ENCODE measurements at places on chromosomes 5 and 9.

DNA sequence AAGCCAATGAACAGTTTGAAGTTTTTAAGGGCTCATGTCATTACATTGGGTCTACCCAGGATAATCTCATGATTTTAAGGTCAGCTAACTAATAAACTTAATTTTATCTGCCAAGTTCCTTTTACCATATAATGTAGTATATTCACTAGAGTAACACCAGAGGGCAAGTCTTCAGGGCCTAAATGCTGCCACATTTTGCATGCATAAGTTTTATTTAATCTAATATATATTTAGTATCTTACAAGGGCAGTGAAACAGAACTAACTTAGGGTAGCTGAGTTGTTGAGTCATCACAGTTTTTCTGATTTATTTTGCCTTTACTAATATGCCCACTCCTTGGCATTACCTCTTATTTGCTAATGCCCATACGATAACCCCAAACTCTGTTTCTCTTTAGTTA lies 8.1 kb upstream of the APC start:
- peaks cover 5% of the 10 kb centered on the region for H3K4me1 ChIP-seq
- H3K27me3 ChIP-seq, result no peaks in the 10 kb centered on the region
- H3K4me3 ChIP-seq, result no peak overlapping the region
- H3K36me3 ChIP-seq, result no peaks in the 10 kb centered on the region

DNA sequence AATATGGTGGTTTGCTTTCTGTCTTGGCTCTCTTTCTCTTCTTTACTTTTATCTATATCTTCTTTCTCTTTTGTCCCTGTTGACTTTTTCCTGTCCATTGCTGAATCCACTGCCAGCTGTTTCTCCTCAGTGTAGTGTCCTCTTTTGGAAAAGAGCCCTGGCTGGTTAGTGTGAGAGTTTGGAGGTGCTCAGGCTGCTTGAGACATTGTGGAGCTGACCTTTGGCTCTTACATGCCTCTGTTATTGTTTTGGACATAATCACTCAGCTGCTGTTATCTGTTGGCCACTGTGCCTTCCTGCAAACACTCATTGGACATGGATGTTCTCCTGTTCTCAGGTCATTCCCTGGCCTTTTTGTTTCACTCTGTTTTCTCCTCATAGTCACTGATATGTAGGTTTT lies 295.4 kb upstream of the RIOK2 start:
- no peaks in the 10 kb centered on the region for H3K4me1 ChIP-seq
- no peaks in the 10 kb centered on the region for H3K36me3 ChIP-seq
- DNase-seq, result no peak
- no peaks in the 10 kb centered on the region for H3K27me3 ChIP-seq
- no peak overlapping the region for H3K4me3 ChIP-seq
- H3K27ac ChIP-seq, result no peak overlapping the region

GRCh38 chr5:146034127-146034526 lies 71.2 kb downstream of the PLAC8L1 start:
- DNase-seq, result no peak
- H3K4me1 ChIP-seq, result no peaks in the 10 kb centered on the region
- no peaks in the 10 kb centered on the region for H3K36me3 ChIP-seq
- H3K27ac ChIP-seq, result no peak overlapping the region

DNA sequence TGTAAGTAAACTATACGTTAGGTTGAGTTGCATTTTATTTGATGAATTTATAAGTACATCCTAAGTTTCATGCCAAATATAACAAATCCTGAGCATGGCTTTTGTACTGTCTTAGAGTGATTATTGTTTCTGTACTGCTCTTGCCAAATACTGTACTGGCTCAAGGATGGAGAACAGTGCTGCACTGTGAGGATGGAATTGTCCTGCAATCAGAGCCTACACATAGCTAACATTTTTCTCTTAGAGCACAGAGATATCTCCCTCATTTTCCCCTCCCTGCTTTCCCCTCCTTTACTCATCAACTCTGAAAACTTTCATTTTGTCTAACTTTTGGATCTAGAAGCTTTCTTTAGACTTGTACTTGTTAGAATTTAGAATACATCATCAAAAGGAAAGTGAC lies 28.3 kb downstream of the LRRC70 start:
- H3K27ac ChIP-seq, result no peak overlapping the region
- no peaks in the 10 kb centered on the region for H3K27me3 ChIP-seq
- DNase-seq, result no peak
- H3K36me3 ChIP-seq, result peaks cover 4% of the 10 kb centered on the region

DNA sequence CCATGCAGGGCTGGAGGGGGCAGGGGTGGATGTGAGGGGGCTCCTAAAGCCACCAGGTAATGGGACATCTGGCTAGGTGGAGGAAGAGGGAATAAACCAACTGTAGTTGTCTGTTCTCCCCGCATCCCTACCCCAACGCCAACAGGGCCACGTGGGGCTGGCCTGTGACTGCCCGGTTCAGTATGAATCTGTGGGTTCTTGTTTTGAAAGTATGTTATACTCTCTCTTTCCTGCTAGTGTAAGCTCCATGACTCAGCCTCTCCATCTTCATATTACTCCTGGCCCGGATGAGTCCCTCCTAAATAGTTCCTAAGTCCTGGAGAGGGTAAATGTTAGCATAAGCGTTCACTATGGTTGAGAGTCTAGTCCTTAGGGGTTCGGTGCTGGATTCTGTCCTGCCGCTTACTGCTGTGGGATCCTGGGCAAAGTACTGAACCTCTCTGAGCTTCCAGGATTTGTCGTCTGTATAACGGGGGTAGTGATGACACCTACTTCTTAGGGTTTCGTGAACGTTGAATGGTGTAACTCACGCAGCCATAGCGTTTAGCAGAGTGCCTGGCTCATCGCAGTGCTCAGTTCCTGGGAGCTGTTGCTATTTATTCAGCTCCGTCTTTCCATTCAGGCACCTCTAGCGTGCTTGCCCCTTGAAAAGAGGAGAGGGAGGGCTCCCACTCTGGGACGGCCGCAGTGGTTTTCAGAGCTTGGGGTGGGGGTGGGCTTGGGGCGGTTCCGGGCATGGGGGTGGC lies 28.8 kb downstream of the LHX2 start:
- no peak for DNase-seq
- H3K4me3 ChIP-seq, result peak overlapping the region; percentile 57
- H3K27me3 ChIP-seq, result peaks cover 24% of the 10 kb centered on the region
- H3K36me3 ChIP-seq, result no peaks in the 10 kb centered on the region

GRCh38 chr9:114310471-114311450 lies 12.1 kb upstream of the ORM1 start:
- no peaks in the 10 kb centered on the region for H3K36me3 ChIP-seq

- no peak overlapping the region for H3K4me3 ChIP-seq
- peaks cover 37% of the 10 kb centered on the region for H3K4me1 ChIP-seq
- H3K36me3 ChIP-seq, result peaks cover 3% of the 10 kb centered on the region
- H3K27me3 ChIP-seq, result no peaks in the 10 kb centered on the region
- no peak overlapping the region for H3K27ac ChIP-seq
- no peak for DNase-seq
These were observed 6.6 kb downstream of the GADD45G start for GRCh38 chr9:89611425-89611824.

DNA sequence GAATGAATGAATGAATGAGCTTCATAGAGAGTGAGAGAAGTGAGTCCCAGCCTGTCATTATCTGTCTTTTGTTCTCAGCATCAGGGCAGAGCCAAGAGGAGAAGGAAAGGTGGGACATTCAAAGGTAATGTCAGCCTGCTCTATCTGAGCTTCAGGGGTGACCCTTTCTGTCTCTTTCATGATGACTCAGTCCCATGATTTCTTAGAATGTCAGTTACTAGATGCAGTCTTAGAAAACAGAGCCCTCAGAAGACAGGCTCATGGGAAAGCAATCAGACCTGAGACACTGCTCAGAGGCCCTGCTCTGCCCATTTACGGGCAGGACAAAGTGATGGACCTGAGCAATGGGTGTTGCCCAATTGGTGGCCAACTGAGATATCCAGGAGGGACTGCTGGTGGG lies 1.1 kb downstream of the SPATA31D1 start:
- H3K4me1 ChIP-seq, result no peaks in the 10 kb centered on the region
- H3K4me3 ChIP-seq, result no peak overlapping the region
- DNase-seq, result no peak
- H3K27ac ChIP-seq, result no peak overlapping the region
- no peaks in the 10 kb centered on the region for H3K36me3 ChIP-seq
- H3K27me3 ChIP-seq, result no peaks in the 10 kb centered on the region

DNA sequence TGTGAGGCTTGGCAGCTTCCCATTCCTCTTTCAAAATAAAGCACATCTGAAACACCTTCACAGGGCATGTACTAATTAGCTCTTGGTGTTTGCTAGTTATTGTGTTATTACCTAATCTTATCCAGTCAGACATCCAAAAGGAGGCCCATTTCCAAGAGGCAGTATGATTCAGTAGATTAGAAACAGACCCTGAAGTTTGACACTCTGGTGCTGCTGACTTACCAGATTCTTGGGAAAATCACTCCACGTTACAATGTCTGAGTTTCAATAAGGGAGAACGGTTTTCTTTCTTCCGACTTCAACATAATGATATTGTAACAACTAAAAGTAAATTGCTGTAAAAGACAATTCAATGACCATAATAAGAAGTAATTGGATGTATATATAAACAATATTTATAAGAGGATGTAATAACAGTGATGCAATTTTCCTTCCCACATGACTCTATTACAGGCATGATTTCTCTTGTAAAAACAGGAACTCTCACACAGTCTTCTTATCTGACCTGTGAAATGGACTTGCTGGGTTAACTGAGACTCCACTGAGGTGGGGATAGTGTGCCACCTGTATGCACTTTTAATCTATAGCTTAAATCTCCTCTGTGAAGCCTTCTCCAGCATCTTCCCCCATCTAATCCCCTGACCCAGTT lies 181.3 kb upstream of the ELL2 start:
- no peak overlapping the region for H3K27ac ChIP-seq
- DNase-seq, result no peak

GRCh38 chr9:88803546-88804253 lies 187.6 kb upstream of the S1PR3 start:
- no peaks in the 10 kb centered on the region for H3K36me3 ChIP-seq
- H3K27ac ChIP-seq, result no peak overlapping the region
- no peak for DNase-seq
- no peaks in the 10 kb centered on the region for H3K27me3 ChIP-seq
- H3K4me1 ChIP-seq, result no peaks in the 10 kb centered on the region

DNA sequence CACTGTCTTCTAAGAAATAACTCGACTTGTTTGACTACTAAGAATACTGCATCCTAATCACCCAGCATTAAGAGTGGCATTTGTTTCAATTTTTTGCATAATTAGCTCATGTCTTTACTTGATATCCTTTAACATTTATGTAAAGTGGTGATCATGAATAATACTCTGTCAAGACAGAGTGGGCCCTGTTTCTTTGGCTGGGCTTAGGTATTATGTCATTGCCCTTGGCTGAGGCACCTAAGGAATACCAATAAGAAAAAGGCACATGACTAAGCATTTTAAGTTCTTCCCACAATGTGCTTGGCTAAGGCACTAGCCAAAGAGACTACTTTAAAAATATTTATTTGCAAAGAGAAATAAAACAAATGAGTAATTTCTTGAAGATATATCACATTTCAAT lies 308.1 kb downstream of the CTNND2 start:
- H3K36me3 ChIP-seq, result no peaks in the 10 kb centered on the region
- H3K27ac ChIP-seq, result no peak overlapping the region
- H3K27me3 ChIP-seq, result no peaks in the 10 kb centered on the region
- no peak for DNase-seq

- DNase-seq, result no peak
- no peaks in the 10 kb centered on the region for H3K36me3 ChIP-seq
- no peak overlapping the region for H3K4me3 ChIP-seq
- no peak overlapping the region for H3K27ac ChIP-seq
These were observed 404.5 kb downstream of the YTHDC2 start for GRCh38 chr5:113917997-113918396.

GRCh38 chr5:6734781-6735180 lies 21.5 kb downstream of the TENT4A start:
- no peak overlapping the region for H3K4me3 ChIP-seq
- DNase-seq, result no peak
- H3K27me3 ChIP-seq, result no peaks in the 10 kb centered on the region
- H3K27ac ChIP-seq, result no peak overlapping the region
- peaks cover 61% of the 10 kb centered on the region for H3K4me1 ChIP-seq
- no peaks in the 10 kb centered on the region for H3K36me3 ChIP-seq

- H3K27ac ChIP-seq, result no peak overlapping the region
- H3K4me3 ChIP-seq, result no peak overlapping the region
- H3K36me3 ChIP-seq, result no peaks in the 10 kb centered on the region
- no peaks in the 10 kb centered on the region for H3K27me3 ChIP-seq
- H3K4me1 ChIP-seq, result peaks cover 4% of the 10 kb centered on the region
These were observed 69.6 kb upstream of the ATP10B start for GRCh38 chr5:160921423-160922285.

GRCh38 chr5:74865804-74866595 lies at the start of gene FAM169A:
TSS of gene FAM169A (minus strand) at chr5:74866387. CDS start at chr5:74841676, 24,711 bp downstream.
- H3K36me3 ChIP-seq, result no peaks in the 10 kb centered on the region
- peaks cover 31% of the 10 kb centered on the region for H3K27me3 ChIP-seq
- no peak within 1 kb of the TSS for H3K27ac ChIP-seq
- no peaks in the 10 kb centered on the region for H3K4me1 ChIP-seq
- H3K4me3 ChIP-seq, result peak within 1 kb of the TSS; percentile 50

- DNase-seq, result no peak
- no peaks in the 10 kb centered on the region for H3K27me3 ChIP-seq
- peaks cover 6% of the 10 kb centered on the region for H3K36me3 ChIP-seq
These were observed 66.8 kb upstream of the ITGA2 start for GRCh38 chr5:52922384-52922783.

GRCh38 chr5:6907320-6907918 lies 194.2 kb downstream of the TENT4A start:
- DNase-seq, result no peak
- no peaks in the 10 kb centered on the region for H3K36me3 ChIP-seq
- H3K4me3 ChIP-seq, result no peak overlapping the region
- no peaks in the 10 kb centered on the region for H3K4me1 ChIP-seq

GRCh38 chr5:34624691-34625090 lies 31.4 kb upstream of the RAI14 start:
- no peaks in the 10 kb centered on the region for H3K27me3 ChIP-seq
- H3K4me3 ChIP-seq, result no peak overlapping the region
- no peak for DNase-seq
- H3K36me3 ChIP-seq, result no peaks in the 10 kb centered on the region
- no peak overlapping the region for H3K27ac ChIP-seq

- no peaks in the 10 kb centered on the region for H3K27me3 ChIP-seq
- H3K4me3 ChIP-seq, result no peak overlapping the region
- no peak overlapping the region for H3K27ac ChIP-seq
- no peak for DNase-seq
- H3K4me1 ChIP-seq, result no peaks in the 10 kb centered on the region
These were observed 161.2 kb downstream of the GNA14 start for GRCh38 chr9:77486968-77487367.

DNA sequence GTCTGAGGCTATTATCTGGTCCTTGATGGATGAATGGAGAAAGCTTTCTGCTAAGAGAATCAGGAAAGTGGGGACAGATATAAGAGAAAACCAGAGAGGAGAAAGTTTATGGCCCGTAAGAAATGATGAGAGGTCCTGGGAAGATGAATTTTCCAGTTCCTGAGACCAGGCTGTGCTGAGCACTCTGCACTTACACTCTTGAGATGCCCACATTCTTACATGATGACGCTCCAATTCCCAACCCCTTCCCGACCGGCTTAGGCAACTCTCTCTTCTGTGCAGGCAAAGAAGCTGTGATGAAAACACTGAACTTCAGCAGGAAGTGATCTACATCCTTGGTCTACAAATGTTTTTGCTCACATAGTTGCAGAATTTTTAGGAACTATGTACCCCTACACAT lies 417.0 kb downstream of the ARHGEF28 start:
- H3K27me3 ChIP-seq, result no peaks in the 10 kb centered on the region
- DNase-seq, result no peak
- H3K4me1 ChIP-seq, result no peaks in the 10 kb centered on the region
- H3K27ac ChIP-seq, result no peak overlapping the region
- H3K36me3 ChIP-seq, result no peaks in the 10 kb centered on the region
- H3K4me3 ChIP-seq, result no peak overlapping the region
